HAP-1 (cell line): ENCODE measurements at places on chromosomes 2 and 18.

DNA sequence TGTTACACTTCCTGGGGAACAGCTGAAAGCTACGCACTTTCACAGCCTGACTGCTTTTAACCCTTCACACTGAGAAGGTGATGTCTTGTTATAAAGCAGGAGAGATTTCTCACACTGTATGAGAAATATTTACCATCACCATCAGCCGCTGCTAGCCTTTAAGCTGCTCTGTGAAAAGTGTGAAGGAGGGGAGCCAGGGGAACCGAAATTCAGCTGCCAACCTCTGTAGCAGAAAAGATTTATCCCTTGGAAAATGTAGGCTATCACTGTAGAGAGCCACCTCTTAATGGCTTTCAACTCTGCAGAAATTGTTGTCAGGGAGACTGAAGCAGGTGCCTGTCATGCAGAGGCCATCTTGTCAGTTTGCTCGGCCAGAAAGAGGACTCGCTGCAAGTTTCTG lies 145.3 kb downstream of the SP3 start:
- no peak for DNase-seq

GRCh38 chr18:24142376-24142775 lies 3.5 kb downstream of the CABYR start:
- DNase-seq = no peak

- DNase-seq = no peak
These were observed 63.6 kb downstream of the GREB1L start for GRCh38 chr18:21305621-21306020.

DNA sequence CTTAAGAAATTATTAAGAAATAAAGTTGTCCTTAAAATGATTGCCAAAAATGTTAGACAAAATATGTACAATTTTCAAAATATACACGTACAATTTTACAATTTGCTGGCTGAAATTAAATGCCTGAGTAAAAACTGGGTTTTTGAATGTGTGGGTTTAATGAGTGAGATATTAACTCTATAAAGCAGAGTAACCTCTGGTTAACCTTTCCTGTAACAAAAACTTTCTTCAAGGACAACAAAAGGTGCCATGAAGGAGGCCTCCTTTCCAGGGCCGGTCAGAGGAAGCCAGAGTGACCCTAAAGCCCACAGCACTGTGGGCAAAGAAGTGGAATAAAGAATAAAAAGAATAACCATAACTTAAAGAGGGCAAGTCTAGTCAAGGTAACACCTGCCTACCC lies 16.5 kb upstream of the MAL start:
- no peak for DNase-seq

DNA sequence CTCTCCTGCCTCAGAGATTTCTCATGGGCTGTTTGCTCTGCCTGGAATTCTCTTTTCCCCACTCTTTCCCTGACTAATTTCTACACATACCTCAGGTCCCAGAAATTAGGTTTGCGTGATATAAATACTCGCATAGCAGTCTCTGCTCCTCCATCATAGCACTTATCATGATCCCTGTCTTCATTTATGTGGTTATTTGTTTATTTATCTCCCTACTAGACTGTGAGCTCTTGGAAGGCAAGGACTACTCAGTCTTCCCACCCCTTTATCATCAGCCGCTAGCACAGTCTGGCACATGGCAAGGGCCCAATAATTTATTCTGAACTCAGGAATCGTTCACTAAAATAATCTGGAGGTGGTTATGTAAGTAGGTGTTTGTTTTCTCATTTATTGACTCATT lies 79.3 kb downstream of the ADCYAP1 start:
- DNase-seq = no peak

DNA sequence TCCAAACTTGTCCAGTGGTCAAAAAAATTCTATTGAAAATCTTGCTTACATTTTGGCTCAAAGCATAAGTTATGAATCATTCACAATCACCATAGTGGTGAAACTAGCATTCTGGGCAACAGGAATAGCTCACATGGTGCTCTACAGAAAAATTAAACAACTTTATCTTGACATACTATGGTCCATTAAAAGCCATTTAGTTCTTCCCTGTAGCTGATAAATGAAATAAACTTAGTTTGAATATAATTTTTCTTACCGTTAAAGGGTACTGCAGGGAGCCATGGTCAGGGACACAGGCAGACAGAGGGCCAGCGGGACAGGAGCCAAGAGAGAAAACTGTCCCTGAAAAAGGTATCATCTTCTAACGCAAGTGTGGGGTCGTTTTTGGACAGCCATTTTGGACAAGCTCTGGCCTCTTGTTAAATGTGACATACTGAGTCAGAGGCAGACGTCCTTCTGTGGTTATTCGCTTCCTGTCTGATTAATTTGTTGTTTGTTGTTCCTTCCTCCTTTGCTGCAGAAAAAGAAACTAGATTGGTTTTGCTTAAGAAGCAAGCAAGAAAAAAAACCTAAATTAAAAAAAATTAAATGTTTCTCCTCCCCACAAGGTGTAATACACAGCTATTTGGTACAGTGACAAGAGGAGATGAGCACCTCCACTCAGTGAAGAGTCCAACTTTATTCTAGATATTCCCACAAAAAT lies at the start of gene WIPF1:
Gene WIPF1 (minus strand): TSS at position 460 of the 703 bp plus-strand sequence. CDS start 12,231 bp downstream, outside the sequence.
- DNase-seq = no peak

GRCh38 chr2:217707131-217707611 lies 295.6 kb downstream of the TNS1 start:
- no peak for DNase-seq

DNA sequence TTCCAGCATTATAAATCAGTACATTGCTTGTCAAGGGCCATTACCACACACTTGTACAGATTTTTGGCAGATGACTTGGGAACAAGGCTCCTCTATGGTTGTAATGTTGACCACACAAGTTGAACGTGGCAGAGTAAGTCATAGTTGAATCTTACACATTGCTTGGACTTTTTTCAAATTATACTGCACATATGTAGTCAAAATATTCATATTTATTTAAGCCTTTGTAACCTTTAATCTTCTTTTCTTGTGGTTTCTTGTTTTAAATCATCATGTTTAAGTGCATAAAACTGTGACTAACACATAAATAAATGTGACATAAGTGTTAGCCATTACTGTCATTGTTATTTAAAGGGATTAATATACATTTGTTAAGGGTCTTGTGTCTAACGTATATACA lies 52.1 kb upstream of the EPB41L5 start:
- DNase-seq = peak; percentile 39

DNA sequence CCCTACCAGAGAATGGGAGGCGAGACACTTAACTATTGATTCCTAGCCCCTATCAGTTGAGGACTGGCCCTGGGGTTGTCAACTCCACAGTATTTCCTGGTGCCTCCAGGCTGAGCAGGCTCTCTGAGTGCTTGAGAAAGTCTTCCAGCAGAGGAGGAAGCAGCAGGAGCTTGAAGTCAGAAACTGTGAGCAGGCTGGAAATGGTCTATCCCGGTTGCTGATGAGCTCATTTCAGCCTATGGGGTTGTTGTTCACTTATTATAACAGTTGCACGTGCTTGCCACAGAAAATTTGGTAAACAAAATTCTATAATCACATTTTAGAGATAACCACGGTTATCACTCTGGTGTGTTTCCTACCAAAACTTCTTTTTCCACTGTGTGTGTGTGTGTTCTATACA lies 254.7 kb upstream of the THUMPD2 start:
- no peak for DNase-seq

GRCh38 chr2:33158482-33159003 lies 211.8 kb downstream of the LTBP1 start:
- DNase-seq = no peak

GRCh38 chr2:240930631-240931318 lies 24.6 kb downstream of the CROCC2 start:
- peak; percentile 3 for DNase-seq

DNA sequence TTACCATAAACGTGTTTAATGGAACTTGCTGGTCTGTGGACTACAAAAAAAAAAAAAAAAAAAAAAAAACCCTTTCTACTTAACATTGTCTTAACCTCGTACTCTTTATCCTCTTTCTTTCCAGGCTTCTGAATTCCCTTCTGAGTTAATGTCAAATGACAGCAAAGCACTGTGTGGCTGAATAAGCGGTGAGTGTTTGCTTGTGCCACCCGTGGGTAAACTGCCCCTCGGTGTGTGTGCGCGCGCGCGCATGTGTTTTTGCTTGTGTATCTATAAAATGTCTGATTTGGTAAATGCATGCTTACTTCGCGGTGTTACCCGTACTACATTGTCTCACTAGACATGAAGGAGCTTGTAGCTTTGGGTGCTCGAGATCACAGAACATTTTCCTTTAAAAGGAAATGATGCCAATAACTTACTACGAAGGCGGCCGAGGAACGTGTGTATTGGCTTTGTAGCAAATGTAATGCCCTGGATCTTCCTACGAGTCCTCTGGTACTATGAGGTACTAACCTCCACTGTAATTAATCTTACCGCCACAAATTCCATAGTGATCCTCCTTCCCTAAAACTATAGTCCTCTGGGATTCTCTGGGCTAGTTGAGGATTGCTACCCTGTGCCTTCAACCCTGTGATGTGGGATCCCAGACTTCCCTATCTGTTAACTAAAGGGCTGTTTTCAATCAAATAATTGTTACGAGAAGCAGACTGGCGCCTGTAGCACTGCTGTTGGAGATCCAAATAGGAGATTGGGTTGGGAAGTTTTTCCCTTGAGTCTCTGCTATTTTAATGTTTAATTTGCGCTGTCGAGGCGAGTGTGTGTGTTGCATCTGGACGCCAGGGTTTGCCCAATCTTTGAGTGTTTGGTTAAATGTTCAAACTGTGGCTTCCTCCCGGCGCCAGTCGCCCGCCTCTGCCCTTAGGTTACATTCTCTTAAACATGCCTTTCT lies 1.1 kb downstream of the ID2 start:
- DNase-seq = peak; percentile 52

DNA sequence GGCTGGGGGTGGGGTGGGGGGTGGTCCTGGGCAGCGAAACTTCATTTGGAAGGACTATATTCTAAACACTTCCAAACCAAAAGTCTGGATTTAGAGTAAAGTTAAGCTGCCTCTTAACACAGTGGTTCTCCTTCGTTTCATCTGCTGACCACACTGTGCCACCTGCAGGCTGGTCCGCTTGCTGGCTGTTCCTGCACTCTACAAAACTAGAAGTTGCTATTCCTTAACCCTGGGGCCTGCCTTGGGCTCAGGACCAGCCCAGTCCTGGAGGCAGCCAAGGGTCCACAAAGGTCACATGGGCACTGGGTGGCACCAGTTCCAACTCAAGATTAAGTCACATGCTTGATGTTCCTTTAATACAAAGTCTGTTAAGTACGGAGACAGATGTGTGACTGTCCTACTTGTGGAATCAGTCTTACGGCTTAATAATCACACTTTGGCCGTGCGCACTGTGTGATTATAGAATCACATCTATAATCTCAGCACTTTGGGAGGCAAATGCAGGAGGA lies 195.4 kb downstream of the FAM210A start:
- DNase-seq = no peak

DNA sequence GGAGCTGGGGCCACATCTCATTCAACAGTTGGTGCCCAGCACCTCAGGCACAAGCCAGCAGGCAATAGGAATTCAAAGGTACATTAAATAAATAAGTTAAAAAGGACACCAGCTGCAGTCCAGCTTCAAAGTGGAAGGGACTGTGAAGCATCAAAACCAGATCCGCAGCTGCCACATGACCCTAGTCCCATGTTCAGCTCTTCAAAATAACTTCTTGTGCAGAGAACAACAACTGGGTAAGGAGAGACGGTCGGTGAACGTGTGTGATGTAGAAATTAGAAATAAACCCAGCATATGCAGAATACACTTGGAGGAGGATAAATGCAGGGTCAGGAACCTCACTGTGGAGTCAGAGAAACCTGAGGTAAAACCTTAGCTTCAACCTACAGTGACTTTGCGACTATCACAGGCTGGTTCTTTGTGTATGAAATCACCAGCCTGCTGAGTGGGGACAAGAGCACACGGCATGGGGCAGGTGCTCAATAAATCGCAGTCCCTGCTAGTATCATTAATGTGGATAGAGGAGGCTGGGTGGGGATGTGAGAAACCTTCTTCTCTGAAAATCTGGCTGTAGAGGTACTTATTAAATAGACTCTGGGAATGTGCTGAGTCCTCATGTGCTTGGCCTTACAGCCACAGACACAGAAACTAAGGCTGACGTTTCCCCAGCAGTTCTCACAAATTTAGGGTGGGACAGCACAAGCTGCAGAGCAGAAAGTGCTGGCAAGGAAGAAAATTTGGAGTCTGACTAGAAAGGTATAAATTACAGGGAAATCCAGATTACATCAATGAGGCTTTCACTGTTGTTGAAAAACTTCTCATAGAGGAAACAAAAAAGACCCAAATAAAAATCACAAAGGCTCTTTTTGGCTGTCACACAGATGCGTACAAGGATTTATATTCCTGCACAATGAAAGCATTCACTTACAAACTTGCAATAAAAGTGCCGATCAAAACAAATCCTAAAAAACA lies 20.7 kb downstream of the FBXO15 start:
- DNase-seq = peak; percentile 80

DNA sequence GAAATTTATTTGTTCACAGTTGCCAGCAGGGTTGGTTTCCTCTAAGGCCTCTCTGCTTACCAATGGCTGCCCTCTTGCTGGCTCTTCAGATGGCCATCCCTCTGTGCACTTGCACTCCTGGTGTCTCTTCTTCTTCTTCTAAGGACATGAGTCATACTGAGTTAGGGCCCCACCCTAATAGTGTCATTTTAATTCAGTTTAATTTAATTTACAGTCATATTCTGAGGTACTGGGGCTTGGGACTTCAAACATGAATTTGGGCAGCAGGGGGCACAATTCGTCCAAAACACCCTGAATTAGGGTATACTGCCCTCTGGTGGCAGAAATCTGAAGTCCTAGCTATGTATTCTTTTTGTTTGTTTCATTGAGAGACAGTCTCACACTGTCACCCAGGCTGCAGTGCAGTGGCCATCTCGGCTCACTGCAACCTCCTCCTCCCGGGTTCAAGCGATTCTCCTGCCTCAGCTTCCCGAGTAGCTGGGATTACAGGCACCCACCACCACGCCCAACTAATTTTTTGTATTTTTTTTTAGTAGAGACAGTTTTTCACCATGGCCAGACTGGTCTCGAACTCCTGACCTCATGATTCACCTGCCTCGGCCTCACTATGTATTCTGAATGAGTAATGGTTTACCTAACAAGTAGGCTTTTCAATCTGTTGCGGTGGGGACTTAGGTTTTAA lies 19.8 kb downstream of the SLC4A1AP start:
- DNase-seq = peak; percentile 94

GRCh38 chr2:240852671-240853314 lies 15.8 kb upstream of the AGXT start:
- DNase-seq = no peak

GRCh38 chr18:60894254-60894945 lies 438.8 kb upstream of the CDH20 start:
- no peak for DNase-seq

- no peak for DNase-seq
These were observed 40.1 kb downstream of the PLEK start for GRCh38 chr2:68404893-68405799.
